ENCODE measurements at places on chromosomes 5 and 9.

- no peak for DNase-seq
Observed at GRCh38 chr5:168155585-168155984, 135.9 kb upstream of the WWC1 start.

- peak; percentile 55 for DNase-seq
Observed at GRCh38 chr5:127564002-127564769, 46.7 kb downstream of the PRRC1 start.

DNA sequence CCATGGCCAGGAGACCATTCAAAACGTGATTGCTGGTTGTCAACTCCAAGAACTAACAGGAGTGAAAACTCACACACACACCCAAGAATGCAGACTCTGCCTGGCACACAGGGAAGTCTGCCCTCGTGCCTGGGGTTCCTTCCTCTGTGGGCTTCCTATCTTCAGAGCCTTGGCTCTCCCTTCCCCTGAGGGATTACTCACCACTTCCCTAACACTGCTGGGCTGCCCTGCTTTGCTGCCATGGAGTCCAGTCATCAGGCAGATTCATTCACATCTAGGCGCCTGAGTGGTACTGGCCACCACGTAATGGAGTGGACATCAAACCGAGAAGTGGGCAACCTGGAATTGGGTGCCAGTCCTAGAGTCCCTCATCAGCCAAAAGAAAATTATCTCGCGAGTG lies 76.4 kb upstream of the PRSS3 start:
- no peak for DNase-seq

DNA sequence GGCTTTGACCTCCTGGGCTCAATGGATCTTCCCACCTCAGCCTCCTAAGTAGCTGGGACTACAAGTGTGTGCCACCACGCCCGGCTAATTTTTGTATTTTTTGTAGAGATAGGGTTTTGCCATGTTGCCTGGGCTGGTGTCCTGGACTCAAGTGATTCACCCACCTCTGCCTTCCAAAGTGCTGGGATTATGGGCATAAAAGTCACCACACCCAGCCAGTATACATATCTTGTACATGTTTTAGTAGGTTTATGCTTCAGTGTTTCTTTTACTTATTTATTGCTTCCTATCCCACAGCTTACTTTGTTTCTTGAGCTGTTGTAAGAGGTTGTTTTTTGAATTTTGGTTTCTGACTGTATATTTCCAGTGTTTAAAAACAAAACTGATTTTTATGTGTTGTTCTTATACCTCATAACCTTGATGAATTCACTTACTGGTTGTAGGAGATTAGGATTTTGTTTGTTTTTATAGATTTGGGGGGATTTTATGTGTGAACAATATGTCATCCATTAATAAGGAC lies 12.9 kb downstream of the FBXW5 start:
- no peak for DNase-seq

- no peak for DNase-seq
Observed at GRCh38 chr9:132876849-132877248, 1.2 kb downstream of the AK8 start.

GRCh38 chr5:34606101-34606500 lies 50.0 kb upstream of the RAI14 start:
- DNase-seq, result no peak

- no peak for DNase-seq
Observed at GRCh38 chr5:115948091-115948534, 14.2 kb upstream of the LVRN start.

- DNase-seq, result no peak
Observed at GRCh38 chr5:4099386-4099785, 503.8 kb downstream of the IRX1 start.

DNA sequence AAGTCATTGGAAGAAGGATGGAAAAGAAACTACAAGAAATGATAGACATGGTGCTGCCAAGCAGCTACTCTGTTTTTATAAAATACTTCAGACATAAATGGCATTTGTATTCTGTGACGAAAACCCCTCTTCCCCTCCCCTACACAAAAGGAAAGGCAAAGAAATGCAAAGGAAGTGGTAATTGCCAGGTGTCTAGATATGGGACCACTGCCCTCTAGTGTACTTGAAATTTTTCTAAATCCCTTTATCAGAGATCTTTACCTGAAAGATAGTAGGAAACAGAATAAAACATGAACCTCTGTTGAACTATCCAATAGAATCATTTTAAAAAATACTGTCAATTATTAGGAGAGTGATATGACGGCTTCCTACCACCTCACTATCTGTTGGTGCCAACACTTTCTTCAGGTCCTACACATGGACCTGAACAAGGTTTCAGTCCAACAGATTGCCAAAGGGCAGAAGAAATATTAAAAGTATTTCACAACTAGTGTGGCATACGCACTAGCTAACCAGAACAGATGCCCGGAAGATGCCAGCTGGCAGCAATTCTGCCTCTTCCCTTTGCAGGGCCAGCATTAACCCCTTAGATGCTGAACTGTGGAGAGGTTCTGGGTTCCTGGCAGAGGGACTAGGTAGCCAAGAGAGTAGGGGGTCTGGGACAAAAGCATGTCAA lies 104.1 kb downstream of the TSSK1B start:
- DNase-seq, result no peak

GRCh38 chr5:52784737-52785136 lies 3.0 kb upstream of the ITGA1 start:
- DNase-seq, result no peak

DNA sequence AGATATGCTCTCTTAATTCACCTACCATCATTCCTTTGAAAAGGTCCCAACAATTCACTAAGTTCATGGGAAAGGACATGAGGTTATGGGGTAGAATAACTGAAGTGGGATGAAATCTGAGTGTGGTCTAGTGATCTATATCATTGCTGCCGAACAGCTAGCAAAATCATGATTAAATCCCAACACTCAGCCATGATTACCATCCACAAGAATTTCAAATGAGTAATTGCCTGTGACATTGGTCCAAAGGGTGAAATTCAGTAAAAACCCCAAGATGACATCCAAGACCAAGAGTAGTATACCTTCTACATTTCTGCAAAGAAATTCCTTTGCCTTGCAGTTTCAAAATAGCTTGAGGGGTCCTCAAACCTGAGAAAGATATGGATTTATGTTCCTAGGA lies 225.6 kb downstream of the SPOCK1 start:
- DNase-seq, result no peak

DNA sequence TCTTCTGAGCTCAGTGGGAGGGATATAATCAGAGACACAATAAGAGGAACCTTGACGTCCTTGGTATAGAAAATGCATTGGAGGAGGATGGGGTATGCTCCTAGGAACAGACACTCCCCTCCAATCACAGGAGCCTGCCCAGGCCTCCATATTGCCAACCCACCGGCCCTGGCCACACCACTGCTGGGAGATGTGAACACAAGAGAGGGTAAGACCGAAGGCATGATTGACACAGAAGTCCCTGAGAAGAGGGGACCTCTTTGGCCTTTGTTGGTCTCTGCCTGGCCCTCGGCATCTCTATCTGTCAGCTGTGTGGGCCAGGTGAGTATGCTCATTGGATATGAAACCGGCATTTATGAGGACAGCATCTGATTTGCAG lies 62.0 kb downstream of the CRB2 start:
- DNase-seq, result no peak

All from renal cortex interstitium (tissue), 15 donors.